DMS53 (cell line): ENCODE measurements at places on chromosomes 11 and 22.
A peak's percentile ranks its signal among the peaks of the same experiment; 100 is the strongest.

DNA sequence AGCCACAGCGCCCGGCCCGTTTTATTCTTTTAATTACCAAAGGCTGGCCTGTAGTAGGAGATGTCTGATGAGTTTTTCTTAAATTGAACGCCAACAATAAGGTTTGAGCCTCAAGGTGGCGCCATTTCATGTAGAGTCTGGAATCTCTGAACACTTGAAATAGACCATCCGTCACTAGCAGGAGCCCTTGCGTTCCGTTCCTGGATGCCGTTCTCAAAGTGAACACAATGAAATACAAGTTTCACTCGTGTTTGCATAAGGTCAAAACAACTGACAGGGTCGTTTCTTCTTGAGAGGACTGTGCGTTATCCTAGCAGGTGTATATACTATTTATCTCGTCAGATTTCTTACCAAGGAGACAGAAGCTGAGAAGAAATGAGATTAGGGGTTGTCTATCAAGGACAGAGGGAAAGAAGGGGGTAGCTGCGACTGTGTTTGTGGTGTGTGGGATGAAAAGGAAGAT is 18.7 kb upstream of the SCGB1D1 start:
- peak; percentile 95 for DNase-seq

DNA sequence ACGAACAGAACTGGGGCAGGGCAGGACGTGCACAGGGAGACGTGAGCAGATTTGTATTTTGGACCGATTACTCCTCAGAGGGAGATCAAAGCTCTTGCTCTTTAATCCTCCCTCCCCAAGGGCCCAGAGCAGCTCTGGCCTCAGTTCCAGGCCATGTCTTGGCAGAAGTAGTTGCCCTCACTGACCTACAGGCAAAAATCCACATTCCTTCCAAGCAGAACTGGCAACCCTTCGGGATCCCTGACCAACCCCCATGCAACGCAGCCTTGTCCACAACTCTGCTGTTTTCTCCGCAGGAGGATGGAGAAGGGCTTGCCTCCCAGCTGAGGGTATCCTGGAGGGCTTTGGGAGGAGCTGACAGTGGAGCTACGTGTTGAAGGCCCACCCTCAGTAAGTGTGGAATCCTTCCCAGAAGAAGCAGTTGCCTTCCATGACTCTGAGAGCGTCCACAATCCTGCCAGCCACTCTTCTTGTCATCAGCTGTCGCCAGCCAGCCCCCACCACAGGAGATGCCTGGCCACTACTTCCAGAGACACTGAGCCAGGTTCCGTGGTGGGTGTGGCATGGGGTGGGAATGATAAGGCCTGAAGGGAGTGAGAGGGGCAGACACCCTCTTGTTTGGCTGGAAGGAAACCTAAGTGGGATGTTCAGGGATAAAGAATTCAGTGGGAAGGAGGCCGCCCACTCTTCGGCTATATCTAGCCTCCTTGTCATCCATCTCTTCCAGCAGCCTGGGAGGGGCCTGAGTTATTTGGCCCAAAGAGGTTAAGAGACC is 68.1 kb downstream of the PDE2A start:
- no peak for DNase-seq

GRCh38 chr22:40469181-40469580 is 98.8 kb downstream of the SGSM3 start:
- DNase-seq, result no peak

GRCh38 chr11:68501813-68502212 is 41.3 kb downstream of the PPP6R3 start:
- no peak for DNase-seq

GRCh38 chr22:50140615-50141014 is 29.9 kb upstream of the PANX2 start:
- DNase-seq, result peak; percentile 50

GRCh38 chr22:22609291-22609690 is 35.1 kb upstream of the GGTLC2 start:
- no peak for DNase-seq

DNA sequence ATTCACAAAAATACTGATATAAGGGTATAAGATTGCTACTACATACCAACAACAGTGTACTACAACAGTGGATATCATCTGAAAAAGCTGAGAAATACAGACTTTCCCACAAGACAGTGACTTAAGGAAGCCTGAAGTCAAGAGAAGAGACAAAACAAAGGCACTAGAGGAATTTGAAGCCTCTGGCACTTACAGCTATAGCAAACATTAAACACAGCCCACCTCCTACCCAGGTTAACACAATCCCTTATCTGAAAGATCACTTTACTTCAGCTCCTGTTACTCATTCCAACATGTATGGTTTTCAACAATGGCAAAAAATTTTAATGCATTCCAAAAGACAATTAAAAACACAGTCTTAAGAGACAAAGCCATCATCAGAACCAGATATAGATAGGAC is 388.5 kb downstream of the JRKL start:
- DNase-seq, result no peak

DNA sequence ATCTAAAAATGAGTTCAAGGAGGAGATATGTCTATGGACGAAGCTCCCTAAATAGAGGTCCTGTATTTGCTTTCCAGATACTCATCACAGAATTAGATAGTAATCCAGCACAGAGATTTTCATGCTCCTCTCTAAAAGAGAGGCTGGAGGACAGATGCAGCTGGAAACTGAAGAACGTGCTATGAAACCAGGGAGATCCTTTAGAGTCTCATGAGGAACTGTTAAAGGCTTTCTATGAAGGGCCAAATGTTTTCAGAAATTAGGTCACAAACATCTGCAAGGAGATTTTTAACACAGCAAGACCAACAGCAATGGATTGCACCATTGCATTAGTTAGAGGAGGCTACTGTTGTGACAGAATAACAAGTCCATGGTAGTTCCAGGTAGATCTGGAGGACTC is 95.6 kb upstream of the ARHGAP20 start:
- no peak for DNase-seq

DNA sequence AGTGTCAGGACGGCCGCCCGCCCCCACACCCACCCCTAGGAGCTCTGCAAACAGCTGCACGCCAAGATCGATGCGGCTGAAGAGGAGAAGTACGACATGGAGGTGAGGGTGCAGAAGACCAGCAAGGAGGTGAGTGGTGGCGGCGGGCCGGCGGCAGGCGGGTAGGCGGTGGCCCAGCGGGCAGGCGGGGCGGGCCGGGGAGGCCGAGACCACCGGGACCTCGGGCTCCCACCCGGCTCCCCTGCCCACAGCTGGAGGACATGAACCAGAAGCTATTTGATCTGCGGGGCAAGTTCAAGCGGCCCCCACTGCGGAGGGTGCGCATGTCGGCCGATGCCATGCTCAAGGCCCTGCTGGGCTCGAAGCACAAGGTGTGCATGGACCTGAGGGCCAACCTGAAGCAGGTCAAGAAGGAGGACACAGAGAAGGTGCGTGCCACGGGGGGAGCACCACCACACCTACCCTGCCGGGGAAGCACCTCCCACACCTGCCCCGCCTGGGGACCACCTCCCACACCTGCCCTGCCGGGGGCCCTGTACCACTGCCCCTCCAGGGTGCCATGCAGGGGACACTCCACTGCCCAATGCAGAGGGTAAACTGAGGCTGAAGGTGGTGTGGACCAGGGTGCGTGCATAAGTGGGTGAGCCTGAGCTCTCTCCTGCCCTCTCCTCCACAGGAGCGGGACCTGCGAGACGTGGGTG is 2.1 kb downstream of the TNNI2 start:
- no peak for DNase-seq

- DNase-seq, result no peak
Measured at GRCh38 chr11:118841469-118842242, 42.0 kb upstream of the CXCR5 start.

- DNase-seq, result no peak
Measured at GRCh38 chr11:44138286-44138685, 42.8 kb downstream of the EXT2 start.

DNA sequence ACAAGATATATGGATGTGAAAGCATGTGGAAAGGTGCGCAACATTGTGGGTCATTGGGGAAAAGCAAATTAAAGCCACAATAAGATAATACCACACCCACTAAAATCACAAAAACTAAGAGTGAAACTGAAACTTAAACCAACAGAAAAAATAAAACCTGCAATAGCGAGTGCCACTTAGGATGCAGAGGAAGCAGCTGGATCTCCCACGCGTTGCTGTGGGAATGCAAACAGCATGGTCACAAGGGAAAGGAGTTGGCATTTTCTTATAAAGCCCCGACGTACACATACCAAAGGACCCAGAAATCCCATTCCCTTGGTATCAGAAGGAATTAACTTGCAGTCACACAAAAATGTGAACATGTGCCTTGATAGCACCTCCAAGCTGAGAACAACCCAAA is 712.0 kb downstream of the TBC1D22A start:
- DNase-seq, result peak; percentile 23

- DNase-seq, result no peak
Measured at GRCh38 chr11:78325274-78325781, 92.3 kb downstream of the GAB2 start.

- DNase-seq, result peak; percentile 9
Measured at GRCh38 chr11:13051257-13051656, 42.1 kb downstream of the RASSF10 start.

GRCh38 chr11:16356057-16356760 is at the start of gene SOX6:
Gene SOX6 (minus strand): TSS chr11:16356546. CDS start chr11:16341248, 15,298 bp downstream.
- no peak for DNase-seq

GRCh38 chr11:90423378-90423777 is 200.5 kb upstream of the CHORDC1 start:
- DNase-seq, result no peak

- peak; percentile 20 for DNase-seq
Measured at GRCh38 chr11:113263458-113264259, 50.7 kb upstream of the TTC12 start.

DNA sequence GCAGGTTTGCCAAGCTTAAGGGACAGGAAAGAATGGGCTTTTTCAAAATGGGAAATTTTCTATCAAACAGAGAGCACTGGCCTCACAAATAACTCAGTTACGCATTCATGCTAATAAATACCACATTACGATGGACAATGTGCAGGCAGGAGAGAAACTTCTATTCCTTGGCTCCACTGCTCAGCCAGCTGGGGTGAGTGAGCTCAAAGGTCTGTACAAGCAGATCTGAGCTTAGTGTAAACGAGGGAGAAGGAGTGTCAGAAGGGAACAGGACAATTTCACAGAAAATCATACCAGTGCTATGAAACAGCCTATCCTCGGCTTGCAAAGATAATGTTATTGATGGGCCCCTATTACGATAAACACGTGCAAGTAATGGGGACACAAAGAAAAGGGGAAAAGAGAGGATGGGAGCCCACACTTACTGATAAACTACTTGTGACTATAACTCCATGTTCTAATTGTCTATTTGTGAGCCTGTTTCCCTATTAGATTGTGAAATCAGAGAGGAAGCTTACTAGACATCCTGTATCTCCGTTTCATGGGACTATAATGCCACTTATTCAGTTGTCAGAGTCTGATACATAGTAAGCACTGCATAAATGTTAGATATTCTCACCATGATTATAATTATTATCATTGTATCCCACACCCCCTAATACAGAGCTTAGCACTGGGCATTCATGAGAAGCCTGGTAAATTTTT is 46.3 kb downstream of the AMOTL1 start:
- no peak for DNase-seq

DNA sequence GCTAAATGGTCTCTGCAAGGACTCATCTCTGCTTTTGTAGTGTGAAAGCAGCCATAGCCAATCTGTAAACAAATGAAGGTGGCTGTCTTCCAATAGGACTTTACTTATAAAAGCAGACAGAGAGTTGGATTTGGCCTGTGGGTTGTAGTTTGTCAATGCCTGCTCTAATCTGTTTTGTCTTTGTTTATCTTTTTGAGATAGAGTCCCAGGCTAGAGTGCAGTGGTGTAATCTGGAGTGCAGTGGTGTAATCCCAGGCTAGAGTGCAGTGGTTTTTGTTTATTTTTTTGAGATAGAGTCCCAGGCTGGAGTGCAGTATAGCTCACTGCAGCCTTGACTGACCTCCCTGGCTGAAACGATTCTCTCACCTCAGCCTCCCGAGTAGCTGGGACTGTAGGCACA is 8.6 kb downstream of the PPP6R3 start:
- no peak for DNase-seq

DNA sequence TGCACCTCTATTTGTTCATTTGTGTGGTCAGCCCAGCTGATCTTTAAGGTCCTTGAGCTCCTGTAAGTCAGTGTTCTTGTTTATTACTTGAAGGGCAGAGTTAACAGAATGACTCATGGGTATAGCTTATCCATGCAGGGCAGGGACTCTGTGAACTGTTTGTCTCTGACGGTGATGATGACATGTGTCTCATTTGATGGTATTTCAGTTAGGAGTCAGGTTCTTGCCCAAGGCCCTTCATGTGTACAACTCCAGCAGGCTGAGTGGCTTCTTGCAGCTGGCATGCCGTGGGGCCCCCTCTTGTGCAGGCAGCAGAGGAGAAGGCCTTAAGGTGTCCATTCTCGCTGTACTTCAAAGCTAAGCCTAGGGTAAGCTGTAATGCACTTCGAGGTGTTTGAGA is 165.1 kb downstream of the DBX1 start:
- DNase-seq, result peak; percentile 92

GRCh38 chr22:40414311-40414710 is 43.9 kb downstream of the SGSM3 start:
- peak; percentile 11 for DNase-seq

DNA sequence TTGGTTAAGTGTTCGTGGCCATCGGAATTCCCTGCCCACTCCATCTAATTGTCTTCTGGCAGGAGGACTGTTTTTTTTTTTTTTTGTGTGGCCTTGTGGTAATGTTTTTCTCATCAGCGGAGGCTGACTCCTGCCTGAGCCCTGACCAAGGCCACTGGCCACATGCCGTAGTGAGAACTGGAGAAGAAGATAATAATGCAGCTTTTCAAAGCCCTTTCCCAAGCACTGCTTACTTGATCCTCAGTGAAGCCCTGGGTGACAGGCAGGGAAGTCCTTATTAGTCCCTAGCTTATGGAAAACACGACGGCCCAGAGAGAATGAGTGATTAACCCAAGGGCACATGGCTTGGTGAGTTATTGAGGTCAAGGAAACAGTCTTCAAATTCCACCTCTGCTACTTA is 71.2 kb downstream of the ADM start:
- DNase-seq, result no peak

GRCh38 chr22:39419911-39420310 is 20.3 kb downstream of the TAB1 start:
- DNase-seq, result no peak

- no peak for DNase-seq
Measured at GRCh38 chr11:113382121-113382520, 5.5 kb upstream of the ANKK1 start.

DNA sequence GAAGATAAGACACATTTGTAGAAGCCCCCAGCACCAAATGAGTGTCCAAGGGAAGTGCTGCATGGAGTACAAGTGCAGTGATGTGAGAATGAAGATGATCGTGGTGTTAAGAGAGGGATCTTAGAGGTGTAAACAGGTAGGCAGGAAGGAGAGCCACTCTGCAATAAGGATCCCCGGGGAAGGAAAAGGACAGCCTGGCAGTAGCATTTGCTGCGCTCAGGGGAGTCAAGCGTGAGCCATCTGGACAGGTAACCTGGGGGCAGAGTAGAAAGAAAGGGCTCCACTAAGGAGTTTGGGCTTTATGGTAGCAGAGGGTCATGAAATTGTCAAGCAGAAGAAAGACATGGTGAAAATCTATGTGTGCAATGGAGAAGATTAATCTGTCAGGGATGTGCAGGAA is 587.2 kb downstream of the BUD13 start:
- no peak for DNase-seq
